ENCODE measurements at places on chromosomes 7 and 10.

DNA sequence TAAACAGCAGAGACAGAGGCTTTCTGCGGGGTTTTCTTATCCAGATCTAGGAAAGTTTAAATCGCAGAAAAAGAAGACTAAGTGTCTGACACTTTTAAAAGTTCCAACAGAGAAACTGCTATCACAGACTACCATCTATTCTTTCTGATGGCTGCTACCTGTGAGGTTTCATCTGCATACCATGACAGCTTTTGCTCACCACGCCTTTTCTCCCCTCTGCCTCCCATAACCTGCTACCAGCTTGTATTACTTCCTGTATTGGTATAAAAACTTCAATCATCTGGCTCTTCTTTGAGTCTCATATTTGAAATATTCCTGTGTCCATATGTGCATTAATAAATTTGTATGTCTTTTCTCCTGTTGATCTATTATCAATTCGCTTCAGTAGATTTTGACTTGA, 34.1 kb upstream of the RTKN2 start:
- DNase-seq = no peak

DNA sequence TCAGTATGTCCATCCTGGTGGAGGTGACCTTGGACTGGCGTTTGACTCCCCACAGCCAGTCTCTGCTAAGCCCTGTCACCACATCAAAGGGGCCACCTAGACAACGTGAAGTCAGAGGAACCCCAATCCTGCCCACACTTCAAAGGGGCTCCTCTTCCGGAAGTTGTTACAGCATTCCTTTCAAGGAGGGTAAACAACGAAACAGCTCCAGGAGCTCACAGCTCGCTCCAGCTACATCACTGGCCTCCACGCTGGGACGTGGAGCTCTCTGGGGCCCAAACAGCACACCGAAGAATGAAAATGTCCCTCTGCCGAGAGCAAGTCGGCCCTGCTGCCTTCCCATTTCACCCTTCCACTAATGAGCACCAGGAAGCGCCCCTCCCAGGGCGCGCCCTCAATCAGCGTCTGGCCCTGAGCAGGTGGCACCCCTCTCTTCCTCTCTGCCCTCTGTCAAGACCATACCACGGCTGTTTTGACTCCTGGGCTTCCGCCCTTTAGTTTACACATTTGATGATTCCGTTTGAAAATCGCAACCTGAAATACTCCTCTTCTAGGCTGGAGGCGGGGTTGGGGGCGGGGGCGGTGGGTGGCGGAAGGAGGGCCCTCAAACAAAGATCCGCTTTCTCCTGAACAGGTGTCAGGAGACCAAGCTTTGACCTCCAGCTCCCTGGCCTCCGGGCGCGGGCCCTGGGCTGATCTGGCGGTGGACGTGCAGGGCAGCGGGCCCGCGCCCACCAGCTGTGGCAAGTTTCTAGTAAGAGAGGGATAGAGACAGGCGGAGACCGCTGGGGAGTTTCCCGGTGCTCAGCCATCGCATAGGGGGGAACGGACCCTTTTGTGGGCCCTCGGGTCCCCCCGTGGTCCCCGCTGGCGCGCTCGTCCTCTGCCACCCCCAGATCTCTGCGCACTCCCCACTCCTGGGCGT, 53.1 kb upstream of the KDM7A start:
- DNase-seq = peak; percentile 32

DNA sequence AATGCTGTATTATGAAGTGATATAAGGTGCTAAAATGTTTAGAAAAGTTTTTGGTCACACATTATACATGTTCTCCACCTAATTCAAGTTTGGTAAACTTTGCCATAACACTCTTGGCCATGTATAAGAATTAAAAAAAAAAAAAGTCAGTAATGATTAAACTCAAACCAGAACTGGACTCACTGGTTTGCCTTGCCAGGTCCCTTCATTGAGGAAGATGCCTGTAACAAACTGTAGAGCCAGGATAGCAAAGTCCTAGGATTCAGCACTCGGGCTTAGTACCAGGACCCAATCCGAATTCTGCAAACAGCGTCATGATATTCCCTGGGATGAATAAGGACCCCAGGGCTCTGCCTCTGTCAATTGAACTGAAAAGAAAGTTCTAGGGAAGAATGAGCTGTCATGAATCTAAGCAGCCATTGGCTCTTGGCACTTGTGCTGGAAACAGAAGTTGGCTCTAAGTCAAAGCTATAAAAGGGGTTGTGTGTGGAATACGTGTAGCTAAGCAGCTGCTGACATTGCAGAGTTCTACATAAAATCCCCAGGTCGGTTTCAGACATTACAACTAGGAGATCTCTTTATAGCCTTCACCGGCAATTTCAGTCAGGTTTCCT, 216.9 kb downstream of the C7orf25 start:
- no peak for DNase-seq

DNA sequence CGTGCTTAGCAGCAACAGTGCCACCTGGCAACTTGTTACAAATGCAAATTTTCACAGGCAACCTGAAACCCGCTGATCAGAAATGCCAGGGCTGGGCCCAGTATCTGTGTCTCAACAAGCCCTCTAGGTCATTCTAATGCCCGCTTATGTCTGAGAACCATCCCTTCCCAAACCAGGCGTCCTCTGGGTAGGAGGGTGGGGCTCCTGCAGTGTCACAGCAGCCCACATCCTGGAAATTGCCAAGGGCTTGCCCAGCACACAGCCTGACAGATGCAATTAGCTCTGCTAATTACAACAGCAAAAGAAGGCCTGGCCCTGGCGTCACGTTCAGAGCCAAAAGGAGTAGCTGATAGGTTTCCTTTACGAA, 15.9 kb downstream of the ITPRIP start:
- no peak for DNase-seq

DNA sequence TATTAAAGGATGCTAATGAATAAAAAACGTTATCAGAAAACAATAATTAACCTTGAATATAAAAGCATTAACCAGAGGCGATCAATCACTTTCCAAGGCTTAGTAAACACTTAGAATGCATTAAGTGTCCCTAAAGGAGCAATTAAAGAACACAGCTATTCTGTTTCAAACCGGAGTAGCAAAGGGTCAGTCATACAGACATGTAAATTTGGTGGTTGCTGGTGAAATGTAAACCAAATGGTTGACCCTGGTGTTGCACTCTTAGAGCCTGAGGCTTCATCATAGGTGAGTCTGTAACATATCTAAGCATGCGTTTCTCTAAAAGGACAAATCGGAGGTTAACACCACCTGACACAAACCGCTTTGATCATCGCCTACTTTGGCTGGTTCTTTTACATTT, 1280.1 kb downstream of the TYW1 start:
- no peak for DNase-seq

DNA sequence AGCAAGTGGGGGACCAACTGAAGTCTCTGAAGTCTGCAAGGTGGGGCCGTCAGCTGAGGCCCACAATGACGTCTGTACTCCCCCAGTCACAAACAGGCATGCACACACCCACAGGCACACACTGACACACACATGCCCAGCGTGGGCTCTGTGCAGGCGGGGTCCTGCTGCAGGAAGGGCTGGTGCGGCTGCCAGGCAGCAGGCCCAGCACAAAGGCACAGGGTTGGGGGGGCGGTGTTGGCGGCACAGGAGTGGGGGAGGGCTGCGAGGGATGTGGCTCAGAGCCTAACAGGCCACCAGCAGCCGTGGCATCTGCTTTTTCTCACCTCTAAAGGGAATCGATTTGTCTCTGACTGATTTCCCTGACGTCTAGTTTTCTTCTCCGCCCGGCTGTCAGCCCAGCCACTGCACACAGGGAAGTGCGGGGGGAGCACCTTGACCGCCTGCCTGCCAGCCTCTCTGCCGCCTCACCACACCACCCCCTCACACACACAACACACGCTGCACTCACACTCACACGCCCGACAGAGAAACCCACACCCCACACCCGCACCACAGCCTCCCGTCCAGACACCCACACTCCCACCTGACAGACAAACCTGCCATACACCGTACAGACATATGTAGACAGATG, 43.5 kb upstream of the ZMIZ1 start:
- DNase-seq = peak; percentile 14

DNA sequence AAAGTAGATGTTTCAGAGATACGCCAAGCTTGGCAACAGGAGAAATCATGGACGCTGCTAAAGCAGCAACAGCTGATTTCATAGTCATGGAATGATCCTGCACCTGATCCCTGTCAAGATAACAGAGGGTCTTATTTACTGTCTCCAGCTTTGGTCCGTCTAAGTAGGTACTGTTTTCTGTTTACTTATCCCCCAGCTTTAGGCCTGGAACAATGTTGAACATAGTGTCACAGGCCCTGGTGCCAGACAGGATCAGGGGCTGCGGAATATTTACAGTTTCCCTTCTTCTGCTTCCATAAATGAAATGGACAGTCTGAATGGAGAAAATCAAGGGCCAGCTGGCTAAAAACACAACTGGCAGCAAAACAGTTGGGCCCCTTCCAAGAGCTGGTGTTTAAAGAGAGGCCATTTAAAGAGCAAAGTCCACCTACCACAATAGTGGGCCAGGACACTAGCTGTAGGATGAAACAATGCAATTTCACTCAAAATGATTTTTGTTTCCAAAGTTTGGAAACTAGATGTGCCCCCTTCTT, 2.9 kb downstream of the GPR37 start:
- DNase-seq = no peak

GRCh38 chr7:42560866-42561265, 323.9 kb upstream of the GLI3 start:
- no peak for DNase-seq

GRCh38 chr10:108545921-108546320, 1377.4 kb downstream of the XPNPEP1 start:
- DNase-seq = no peak

GRCh38 chr10:102628451-102628911, 15.8 kb upstream of the TRIM8 start:
- no peak for DNase-seq

GRCh38 chr10:96642973-96643372, 56.2 kb upstream of the TM9SF3 start:
- no peak for DNase-seq

DNA sequence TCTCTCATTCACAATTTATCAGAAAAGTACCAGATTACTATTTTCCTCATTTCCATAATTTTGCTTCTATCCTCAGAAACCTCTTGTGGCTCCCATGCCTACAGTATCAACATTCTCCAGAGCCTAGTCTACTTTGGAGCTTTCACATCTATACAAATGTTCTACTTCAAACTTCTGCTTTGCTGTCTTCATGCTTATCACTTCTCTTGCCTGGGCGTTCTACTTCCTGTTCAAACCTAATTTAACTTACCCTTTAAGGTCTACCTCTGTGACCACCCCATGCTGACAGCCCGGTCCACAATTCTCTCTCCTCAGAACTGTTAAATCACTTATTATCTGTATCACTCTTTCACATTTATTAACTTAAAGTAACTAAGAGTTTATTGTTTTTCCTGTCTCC, 6.1 kb upstream of the PTPN12 start:
- no peak for DNase-seq

DNA sequence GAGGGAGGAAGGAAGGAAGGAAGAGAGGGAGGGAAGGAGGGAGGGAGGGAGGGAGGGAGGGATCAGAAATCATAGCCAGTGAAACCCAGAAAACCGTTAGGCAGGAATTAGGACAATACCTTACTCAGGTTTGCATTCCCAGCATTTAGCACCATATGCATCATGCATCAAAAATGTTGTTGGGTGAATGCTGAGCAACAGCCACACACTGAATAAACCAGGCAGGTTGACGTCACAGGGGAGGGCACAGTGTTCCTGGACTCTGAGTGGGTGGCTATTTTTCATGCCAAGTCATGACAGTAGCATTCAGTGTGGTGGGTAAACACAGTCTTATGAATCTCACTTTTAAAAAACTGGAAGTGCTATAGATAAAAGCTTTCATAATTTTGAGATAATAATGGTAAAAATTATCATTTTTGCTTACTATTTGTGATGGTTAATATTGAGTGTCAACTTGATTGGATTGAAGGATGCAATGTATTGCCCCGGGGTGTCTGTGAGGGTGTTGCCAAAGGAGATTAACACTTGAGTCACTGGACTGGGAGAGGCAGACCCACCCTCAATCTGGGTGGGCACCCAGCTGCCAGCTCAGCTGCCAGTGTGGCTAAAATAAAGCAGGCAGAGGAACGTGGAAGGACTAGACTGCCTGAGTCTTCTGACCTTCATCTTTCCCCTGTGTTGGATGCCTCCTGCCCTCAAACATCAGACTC, 199.1 kb upstream of the PRKCQ start:
- no peak for DNase-seq

DNA sequence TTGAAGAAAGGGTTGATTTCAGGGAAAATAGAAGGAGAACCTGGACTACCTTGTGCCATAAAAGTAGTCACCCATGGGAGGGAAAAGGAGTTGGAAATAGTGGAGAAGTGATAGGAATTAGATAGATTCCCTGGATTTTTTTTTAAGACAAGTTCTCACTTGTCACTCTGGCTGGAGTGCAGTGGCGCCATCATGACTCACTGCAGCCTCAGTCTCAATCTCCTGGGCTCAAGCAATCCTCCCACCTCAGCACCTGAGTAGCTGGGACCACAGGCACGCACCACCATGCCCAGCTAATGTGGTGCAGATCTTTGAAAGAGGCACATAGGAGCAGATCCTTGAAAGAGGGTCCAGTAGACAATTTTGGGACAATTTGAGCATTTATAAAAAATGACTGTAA, 9.5 kb upstream of the BLNK start:
- no peak for DNase-seq

GRCh38 chr10:120715171-120715570, 136.0 kb upstream of the WDR11 start:
- no peak for DNase-seq

GRCh38 chr7:82715344-82715743, 271.8 kb upstream of the CACNA2D1 start:
- DNase-seq = no peak

GRCh38 chr7:147182874-147183273, 1066.3 kb downstream of the CNTNAP2 start:
- no peak for DNase-seq

- no peak for DNase-seq
Observed at GRCh38 chr7:101299511-101300464, 21.8 kb downstream of the IFT22 start.

DNA sequence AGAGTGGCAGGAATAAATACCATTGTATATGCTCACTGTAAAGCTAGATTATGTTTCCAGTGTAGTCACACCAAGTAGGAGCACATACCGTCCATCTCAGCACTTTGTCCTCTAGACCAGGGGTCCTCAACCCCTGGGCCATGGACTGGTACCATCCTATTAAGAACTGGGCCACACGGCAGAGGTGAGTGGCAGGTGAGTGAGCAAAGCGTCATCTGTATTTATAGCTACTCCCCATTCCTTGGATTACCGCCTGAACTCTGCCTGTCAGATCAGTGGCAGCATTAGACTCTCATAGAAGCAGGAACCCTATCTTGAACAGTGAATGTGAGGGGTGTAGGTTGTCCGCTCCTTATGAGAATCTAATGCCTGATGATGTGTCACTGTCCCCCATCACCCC, 735.3 kb downstream of the MAGI2 start:
- DNase-seq = no peak

DNA sequence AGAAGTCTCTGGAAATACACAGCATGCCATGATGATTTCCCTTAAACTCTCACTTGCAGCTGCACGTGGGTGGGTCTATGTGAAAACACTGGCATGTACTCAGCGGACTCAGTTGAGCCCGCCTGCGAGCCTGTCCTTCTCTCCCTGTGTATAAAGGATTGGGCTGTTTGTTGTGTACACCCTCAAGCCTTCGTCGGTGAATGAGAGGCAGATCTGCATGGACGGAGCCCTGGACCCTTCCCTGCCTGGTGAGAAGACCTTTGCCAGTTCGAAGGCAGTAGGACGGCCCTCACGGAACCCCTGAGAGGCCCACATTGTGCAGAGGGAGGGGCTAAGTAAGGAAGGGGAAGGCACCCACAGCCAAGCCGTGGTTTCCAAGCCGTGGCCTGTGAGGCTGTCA, 121.2 kb downstream of the WDFY4 start:
- DNase-seq = no peak

Data from stimulated activated CD8-positive, alpha-beta memory T cell treated with anti-CD3 and anti-CD28 coated beads, Interleukin-4, amount 100 ng/mL, for 1 hour (primary cell).